ENCODE measurements at places on chromosomes 2 and 18.

DNA sequence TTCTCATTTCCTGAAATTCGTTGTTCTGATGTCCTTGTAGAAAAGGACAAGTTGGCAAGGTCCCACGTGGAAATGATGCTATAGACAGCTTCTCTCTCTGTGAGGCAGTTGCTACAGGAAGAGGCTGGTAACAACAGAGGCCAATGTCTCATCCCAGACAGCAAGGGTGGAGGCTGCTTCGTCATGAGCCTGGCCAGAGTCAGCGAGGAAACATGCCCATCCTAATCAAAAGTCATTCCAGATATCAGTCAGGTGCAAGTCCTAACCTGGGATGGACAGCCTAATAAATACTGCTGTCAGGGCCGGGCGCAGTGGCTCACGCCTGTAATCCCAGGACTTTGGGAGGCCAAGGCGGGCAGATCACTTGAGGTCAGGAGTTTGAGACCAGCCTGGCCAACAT lies 6.4 kb upstream of the SMAD7 start:
- H3K4me1 ChIP-seq, result peaks cover 24% of the 10 kb centered on the region
- no peak overlapping the region for H3K4me3 ChIP-seq
- H3K27me3 ChIP-seq, result no peaks in the 10 kb centered on the region

DNA sequence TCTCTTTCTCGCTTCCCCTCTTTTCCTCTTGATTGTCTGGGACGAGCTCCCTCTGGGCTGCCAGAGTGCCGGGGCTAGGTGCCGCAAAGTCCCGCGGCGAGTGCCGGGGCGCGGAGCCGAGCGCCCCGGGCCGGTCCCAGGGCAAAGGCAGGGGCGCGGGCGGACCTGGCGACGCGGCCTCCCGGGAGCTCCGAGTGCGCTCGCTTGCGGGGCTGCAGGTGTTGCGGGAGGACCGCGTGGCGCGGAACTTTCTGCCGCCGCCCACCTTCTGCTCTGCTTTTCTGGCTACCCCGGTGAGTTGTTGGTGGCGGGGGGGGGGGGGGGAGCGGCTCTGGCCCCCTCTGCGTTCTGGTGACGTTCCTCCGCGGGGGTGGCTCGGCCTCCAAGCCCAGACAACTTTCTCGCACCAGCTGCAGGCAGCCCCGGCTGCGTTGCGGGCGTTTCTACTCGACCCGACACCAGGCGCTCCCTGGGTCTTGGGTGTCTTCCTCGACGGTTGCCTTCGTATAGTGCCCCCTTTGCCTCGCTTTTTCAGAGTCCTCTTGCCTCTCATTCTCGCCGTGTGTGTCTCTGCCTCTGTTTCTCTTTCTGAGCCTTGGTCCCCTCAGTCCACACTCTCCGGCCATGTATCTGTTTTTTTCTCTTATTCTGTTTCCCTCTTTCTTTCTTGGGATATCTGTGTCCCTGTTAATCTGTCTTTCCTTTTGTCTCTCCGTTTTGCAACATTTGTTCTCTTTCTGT lies 759 bp downstream of the GALNT13 start:
- no peak for DNase-seq
- H3K27ac ChIP-seq, result no peak overlapping the region
- no peak overlapping the region for H3K4me3 ChIP-seq
- no peaks in the 10 kb centered on the region for H3K4me1 ChIP-seq

DNA sequence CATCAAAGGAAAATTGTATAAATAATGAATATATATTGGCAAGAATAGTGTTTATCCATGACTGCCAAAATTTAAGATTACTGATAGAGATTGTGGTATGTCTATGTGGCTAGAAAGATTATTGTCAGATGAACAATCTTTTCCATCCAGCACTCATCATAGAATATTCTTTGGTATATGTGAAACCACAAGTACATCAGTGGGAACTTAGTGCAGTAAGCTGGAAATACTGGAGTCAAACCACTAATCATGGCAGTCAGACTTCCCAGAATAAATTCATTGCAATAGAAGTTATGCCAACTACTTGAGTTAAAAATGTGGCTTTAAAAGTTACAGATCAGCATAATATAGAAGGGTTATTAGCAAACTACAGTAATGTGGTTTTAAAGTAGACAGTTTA lies 310.3 kb downstream of the GULP1 start:
- no peak overlapping the region for H3K27ac ChIP-seq
- no peaks in the 10 kb centered on the region for H3K27me3 ChIP-seq
- no peaks in the 10 kb centered on the region for H3K36me3 ChIP-seq
- no peak for DNase-seq

DNA sequence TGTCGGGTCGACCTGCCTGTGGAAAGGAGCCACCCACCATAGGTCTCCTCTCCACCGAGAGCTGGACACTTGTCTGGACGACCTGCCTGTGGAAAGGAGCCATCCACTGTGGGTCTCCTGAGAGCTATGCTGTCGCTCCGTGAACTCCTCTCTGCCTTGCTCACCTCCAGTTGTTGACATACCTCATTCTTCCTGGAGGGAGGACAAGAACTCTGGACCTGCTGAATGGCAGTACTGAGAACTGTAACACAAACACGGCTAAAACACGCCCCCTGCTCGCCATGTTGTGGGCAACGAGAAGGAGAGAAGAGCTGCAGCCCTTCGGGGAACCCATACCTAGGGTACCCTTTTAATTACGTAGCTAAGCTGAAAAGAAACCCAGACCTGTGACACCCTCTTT lies 77.6 kb downstream of the PTPN4 start:
- H3K27ac ChIP-seq, result no peak overlapping the region
- no peak for DNase-seq
- no peaks in the 10 kb centered on the region for H3K27me3 ChIP-seq
- no peaks in the 10 kb centered on the region for H3K36me3 ChIP-seq
- peaks cover 3% of the 10 kb centered on the region for H3K4me1 ChIP-seq

DNA sequence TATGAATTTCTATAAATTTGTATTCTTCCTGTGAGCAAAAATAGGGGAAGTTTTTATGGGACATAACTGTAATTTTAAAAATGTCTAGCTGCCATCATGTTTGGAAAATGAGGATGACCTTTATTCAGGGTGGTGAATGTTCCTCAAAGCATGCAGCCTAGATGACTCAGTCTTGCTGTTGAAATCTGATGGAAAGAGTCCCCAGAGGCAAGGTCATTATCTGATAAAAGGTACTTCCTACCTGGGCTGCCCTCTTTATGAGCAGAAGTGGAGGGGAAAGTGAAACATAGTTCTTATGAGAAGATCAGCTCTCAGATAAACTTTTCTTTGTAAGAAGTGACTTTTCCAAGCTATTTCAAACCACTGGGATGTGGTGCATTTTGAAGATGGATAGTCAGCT lies 1144.7 kb upstream of the PIK3C3 start:
- H3K27me3 ChIP-seq, result no peaks in the 10 kb centered on the region
- DNase-seq, result no peak
- H3K36me3 ChIP-seq, result no peaks in the 10 kb centered on the region
- no peaks in the 10 kb centered on the region for H3K4me1 ChIP-seq
- H3K4me3 ChIP-seq, result no peak overlapping the region

GRCh38 chr18:52288403-52289004 lies 51.5 kb upstream of the DCC start:
- no peak overlapping the region for H3K27ac ChIP-seq
- no peaks in the 10 kb centered on the region for H3K36me3 ChIP-seq
- no peaks in the 10 kb centered on the region for H3K27me3 ChIP-seq
- no peak for DNase-seq
- H3K4me1 ChIP-seq, result no peaks in the 10 kb centered on the region

DNA sequence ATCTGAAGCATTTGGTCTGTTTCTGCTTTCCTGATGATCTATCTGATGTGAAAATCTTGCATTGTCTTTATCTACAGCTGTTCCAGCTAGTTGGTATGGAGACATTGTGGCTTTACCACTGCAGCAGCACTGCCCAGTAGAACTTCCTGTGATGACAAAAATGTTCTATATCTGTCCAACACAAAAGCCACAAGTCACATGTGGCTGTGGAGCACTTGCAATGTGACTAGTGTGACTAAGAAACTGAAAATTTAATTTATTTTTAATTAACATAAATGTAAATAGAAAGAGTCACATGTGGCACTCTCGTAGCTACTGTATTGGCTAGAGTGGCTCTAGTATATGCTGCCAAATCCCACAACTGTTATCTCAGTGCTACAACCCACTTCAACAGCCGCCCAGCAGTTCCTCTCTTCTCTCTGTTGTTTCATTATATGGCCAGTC lies 425.7 kb downstream of the SETBP1 start:
- H3K27ac ChIP-seq, result no peak overlapping the region
- no peak overlapping the region for H3K4me3 ChIP-seq
- DNase-seq, result no peak

DNA sequence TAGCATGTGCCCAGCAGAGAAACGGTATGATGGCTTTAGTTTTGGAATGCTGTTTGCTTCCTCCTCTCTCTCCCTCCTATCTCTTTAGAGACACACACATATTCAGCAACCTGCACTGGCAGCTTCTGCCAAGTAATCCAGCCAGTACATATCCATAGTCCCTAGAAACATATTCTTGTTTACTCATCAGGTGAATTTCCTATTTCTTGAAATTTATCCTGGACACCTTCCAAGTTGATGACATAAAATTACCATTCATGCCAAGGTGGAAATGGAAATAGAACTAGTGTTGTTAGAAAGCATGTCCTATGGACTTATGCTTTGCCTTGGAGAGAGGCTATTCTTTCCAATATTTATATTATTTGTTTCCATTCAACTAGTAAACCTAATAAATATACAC lies 50.9 kb upstream of the RGPD4 start:
- no peaks in the 10 kb centered on the region for H3K4me1 ChIP-seq
- H3K4me3 ChIP-seq, result no peak overlapping the region
- H3K36me3 ChIP-seq, result no peaks in the 10 kb centered on the region
- no peak for DNase-seq
- no peak overlapping the region for H3K27ac ChIP-seq

GRCh38 chr2:161085149-161085548 lies 75.1 kb upstream of the TANK start:
- H3K4me1 ChIP-seq, result no peaks in the 10 kb centered on the region
- no peaks in the 10 kb centered on the region for H3K36me3 ChIP-seq
- H3K27ac ChIP-seq, result no peak overlapping the region

- no peak for DNase-seq
- no peaks in the 10 kb centered on the region for H3K27me3 ChIP-seq
- no peak overlapping the region for H3K4me3 ChIP-seq
- no peak overlapping the region for H3K27ac ChIP-seq
- no peaks in the 10 kb centered on the region for H3K36me3 ChIP-seq
Measured at GRCh38 chr2:38554973-38555595, 47.6 kb downstream of the HNRNPLL start.

GRCh38 chr2:218029366-218030360 lies 26.9 kb upstream of the TNS1 start:
- H3K4me1 ChIP-seq, result peaks cover 4% of the 10 kb centered on the region
- H3K36me3 ChIP-seq, result no peaks in the 10 kb centered on the region
- DNase-seq, result no peak
- no peak overlapping the region for H3K4me3 ChIP-seq

GRCh38 chr2:141911485-141912066 lies 219.2 kb downstream of the LRP1B start:
- no peaks in the 10 kb centered on the region for H3K4me1 ChIP-seq
- H3K27me3 ChIP-seq, result no peaks in the 10 kb centered on the region
- H3K36me3 ChIP-seq, result no peaks in the 10 kb centered on the region
- no peak for DNase-seq

DNA sequence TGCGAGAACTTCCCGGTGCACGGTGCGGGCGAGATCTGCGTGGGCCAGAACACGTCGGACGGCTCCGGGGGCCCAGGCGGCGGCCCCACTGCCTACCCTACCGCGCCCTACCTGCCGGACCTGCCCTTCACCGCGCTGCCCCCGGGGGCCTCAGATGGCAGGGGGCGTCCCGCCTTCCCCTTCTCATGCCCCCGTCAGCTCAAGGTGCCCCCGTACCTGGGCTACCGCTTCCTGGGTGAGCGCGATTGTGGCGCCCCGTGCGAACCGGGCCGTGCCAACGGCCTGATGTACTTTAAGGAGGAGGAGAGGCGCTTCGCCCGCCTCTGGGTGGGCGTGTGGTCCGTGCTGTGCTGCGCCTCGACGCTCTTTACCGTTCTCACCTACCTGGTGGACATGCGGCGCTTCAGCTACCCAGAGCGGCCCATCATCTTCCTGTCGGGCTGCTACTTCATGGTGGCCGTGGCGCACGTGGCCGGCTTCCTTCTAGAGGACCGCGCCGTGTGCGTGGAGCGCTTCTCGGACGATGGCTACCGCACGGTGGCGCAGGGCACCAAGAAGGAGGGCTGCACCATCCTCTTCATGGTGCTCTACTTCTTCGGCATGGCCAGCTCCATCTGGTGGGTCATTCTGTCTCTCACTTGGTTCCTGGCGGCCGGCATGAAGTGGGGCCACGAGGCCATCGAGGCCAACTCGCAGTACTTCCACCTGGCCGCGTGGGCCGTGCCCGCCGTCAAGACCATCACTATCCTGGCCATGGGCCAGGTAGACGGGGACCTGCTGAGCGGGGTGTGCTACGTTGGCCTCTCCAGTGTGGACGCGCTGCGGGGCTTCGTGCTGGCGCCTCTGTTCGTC lies 1.7 kb downstream of the FZD7 start:
- DNase-seq, result no peak
- no peak overlapping the region for H3K27ac ChIP-seq
- no peaks in the 10 kb centered on the region for H3K36me3 ChIP-seq
- peak overlapping the region; percentile 59 for H3K4me3 ChIP-seq

DNA sequence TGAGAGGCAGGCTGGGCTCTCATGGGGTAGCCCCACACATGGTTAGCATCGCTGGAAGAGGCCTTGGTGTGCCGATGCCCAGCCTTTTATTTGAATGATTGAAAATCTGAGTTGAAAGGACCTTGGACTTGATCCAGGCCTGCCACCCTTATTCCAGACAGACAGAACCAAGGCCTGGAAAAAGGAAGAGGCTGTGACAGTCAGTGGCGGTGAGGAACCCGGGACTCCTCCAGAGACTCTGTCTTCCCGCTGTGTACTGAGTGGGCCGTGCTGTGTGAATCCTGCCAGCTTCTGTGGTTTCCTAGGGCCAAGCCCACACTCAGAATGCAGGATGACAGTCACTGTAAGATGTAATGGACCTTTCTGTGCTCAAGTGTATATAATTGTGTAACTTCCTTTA lies 218.5 kb downstream of the LDLRAD4 start:
- H3K27ac ChIP-seq, result peak overlapping the region; percentile 78
- no peak overlapping the region for H3K4me3 ChIP-seq
- peaks cover 24% of the 10 kb centered on the region for H3K4me1 ChIP-seq
- H3K27me3 ChIP-seq, result no peaks in the 10 kb centered on the region
- DNase-seq, result no peak

DNA sequence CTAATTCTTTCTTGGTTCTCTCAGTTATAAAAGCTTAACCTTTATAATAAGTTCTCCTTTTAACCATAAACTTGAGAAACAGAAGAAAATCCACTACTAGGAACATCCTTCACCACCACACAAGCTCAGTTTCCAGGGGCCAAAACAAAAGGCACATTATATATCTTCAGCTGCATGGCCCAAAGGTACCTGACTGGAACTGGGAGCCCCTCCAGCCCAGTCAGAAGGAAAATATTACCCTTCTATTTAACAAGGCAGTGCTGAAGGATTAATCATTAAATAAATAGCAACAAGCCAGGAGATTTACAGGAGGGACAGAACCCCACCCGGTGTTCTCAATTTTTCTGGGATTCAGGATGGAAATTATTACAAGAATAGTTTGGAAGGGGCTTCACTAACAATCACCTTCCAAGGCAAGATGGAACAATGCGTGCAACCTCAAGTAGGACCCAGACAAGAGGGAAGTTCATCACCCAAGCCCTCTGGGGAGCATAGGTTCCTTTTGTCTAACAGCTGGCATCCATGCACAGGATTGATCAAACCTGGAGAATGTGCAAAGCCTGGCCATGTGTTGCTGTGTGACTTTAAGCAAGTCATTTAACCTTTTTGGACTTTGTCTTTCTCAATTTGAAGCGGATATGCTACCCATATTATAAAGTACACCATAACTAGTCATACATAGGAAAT lies 159.6 kb upstream of the SETBP1 start:
- H3K4me1 ChIP-seq, result no peaks in the 10 kb centered on the region
- H3K27ac ChIP-seq, result no peak overlapping the region
- H3K36me3 ChIP-seq, result no peaks in the 10 kb centered on the region
- no peaks in the 10 kb centered on the region for H3K27me3 ChIP-seq
- H3K4me3 ChIP-seq, result no peak overlapping the region

All from effector memory CD4-positive, alpha-beta T cell (primary cell).